ENCODE measurements at places on chromosomes 6 and 20. TPM values are rescaled to one million over a fixed set of nuclear protein-coding genes. Genes with fewer than 3 reads are reported as not detected.

GRCh38 chr20:47502271-47503239, 868 bp downstream of the NCOA3 start:
- DNase-seq, result peak; percentile 44

GRCh38 chr20:2280082-2280481, 15.7 kb upstream of the TGM3 start:
- no peak for DNase-seq

DNA sequence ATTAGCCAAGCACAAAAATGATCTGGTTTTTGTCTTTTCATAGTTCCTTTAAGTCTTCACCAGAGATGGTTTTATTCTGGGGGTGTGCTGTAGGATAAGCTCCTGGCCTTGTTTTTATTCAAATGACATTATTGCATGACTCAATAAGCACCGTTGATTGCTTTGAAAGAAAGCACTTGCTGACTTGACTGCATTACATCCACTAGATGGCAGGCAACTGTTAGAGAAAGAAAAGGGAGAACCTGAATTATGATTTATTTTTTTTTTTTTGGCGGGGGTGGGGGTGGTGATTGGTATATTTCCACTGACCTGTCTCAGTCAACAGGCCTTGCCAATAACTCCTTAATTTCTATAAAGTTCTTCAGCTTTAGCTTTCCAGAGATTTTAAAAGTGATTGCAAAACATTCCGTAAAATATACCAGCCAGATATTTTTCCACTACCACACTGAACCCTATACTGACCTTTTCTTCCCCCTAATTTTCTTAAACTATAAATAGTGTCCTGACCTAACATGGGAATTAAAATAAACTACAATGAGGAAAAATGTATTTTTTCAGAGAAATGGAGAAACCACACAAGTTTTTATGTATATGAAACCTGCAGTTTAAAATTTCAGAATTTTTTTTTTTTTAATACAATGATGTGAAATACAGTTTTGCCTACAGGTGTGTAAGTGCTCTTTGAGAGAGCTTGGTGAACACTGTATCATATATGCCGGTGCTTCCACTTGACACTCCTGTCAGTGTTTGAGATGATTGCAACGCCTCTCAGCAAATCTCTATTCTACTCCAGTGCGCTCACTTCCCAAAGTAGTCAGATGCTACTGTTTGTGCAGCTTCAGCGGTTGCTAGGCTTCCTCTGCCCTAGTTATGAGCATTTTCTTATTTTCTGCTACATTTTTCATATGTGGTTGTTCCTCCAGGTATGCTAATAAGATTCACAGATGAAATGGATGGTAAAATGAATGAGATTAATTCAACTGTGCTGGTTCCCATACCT, 274.3 kb downstream of the CD109 start:
- peak; percentile 80 for DNase-seq

GRCh38 chr6:109660526-109661320, 30.3 kb downstream of the AK9 start:
- no peak for DNase-seq

GRCh38 chr20:13554706-13555105, 84.0 kb downstream of the TASP1 start:
- DNase-seq, result no peak

Gene ZNF76
- total RNA-seq, result 18.1 TPM

- no peak for DNase-seq
These were observed 336.6 kb downstream of the PREX1 start for GRCh38 chr20:48490961-48491831.

- peak; percentile 71 for DNase-seq
These were observed 236.4 kb upstream of the ASCC3 start for GRCh38 chr6:101117393-101118135.

Gene SLC17A2
- not detected for total RNA-seq

DNA sequence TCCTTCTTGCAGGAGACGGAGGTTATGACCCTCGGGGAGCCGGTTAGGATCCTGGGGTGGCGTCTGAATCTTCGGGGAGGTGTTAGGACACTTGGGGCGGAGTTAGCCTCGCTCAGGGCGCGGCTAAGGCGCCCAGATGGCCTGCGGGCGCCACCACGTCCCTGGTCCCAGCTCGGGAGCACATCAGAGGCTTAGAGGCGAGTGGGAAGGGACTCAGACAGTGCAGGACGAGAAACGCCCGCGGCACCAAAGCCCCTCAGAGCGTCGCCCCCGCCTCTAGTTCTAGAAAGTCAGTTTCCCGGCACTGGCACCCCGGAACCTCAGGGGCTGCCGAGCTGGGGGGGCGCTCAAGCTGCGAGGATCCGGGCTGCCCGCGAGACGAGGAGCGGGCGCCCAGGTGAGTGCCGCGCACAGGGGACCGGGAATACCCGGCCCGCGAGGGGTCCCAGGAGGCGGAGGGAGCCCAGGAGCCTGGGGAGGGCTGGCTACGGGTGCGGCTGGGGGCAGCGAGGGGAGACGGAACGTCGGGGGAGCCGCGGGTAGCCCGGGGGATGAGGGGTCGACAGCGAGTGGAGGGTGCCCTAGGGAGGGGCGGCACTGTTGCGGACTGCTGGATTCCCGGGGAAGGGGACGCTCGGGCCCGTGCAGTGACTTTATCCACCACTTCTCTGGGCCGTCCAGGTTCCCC, at the start of gene HCK:
TSS of gene HCK (plus strand) at position 153 of the 688 bp plus-strand sequence.
- DNase-seq, result peak; percentile 79

Gene GPR63
- 19.6 TPM for total RNA-seq

DNA sequence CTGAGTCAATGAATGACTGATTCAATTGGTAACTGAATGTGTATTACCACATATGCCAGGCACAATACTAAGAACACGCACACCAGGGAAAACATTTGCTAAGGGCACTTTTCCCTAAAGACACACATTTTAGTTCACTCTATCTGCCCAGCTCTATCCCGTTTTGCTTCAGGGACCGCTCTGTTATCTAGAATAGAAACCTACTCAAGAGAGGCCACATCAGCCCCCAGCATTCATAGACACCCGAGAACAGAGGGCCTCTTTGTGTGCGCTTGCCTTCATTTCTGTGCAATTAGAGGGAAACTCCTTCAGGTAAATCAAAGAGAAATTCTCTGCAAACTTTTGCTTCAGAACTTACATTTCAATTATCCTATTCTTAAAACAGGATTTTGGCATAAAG, 50.3 kb downstream of the DZANK1 start:
- DNase-seq, result no peak

GRCh38 chr6:88599571-88599970, 363.8 kb downstream of the RNGTT start:
- DNase-seq, result peak; percentile 30

- no peak for DNase-seq
These were observed 411.8 kb downstream of the SYNE1 start for GRCh38 chr6:152225241-152225934.

Gene LST1
- total RNA-seq, result not detected

DNA sequence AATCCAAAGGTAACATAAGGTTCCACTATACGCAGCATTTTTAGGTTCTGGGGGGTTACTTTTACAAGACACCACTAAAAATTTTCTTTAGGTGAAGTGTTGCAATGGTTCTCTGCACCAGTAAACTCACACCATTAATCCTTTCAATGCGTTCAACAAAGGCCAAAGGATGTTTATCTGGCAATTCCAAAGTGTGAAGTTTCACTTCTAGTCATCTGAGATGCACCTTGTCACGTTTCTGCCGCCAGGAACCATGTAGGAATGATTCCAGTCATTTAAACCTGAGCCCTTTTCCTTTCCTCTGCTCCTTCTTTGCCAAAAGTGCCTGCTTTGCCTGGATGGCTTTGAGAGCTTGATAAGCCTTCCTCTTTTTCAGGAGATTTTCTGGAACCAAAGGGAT, 54.8 kb downstream of the CD164 start:
- no peak for DNase-seq

GRCh38 chr20:20317621-20318364, 50.1 kb upstream of the INSM1 start:
- no peak for DNase-seq

GRCh38 chr6:24683297-24684296, 16.7 kb downstream of the ACOT13 start:
- DNase-seq, result peak; percentile 74

Gene ACSS1
- 4.1 TPM for total RNA-seq

DNA sequence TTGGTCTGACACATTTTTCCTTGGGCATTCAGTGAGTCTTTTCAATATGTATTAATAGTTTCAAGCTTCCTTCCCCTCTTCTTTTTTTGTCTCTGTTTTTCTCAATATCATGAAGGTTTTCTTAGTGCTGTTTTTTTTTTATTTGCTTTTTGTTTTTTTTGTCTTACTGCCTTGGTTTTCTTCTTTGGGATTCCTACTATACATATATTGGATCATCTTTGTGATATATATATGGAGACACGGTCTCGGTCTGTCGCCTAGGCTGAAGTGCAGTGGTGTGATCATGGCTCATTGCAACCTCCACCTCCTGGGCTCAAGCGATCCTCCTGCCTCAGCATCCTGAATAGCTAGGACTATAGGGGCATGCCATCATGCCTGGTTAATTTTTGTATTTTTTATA, 43.8 kb downstream of the NCOA3 start:
- DNase-seq, result no peak

Gene CSE1L
- 326 TPM for total RNA-seq

Gene NMBR
- total RNA-seq, result not detected

DNA sequence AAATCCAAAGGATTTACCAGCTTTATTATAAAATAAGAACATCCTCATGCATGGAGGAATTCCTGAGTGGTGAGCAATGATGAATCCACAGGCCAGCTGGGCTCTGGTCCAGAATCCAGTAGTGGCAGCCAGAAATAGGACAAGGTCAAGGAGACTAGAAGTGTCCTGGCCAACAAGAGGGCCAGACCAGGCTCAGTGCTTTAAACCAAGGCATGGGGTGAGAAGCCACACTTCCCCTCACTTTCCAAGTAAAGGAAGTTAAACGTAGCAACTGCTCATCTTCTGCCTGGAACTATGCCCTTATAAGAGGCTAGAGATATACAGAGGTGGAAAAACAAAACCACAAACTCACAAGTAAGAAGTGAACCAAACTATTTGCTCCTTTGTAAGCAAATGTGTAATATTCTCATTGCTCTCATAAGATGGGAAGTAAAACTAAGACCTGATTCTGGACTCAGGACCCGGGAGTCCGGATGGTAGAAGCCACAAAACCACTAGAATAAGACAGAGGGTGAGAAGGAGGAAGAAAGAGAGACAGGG, 253.2 kb downstream of the UST start:
- no peak for DNase-seq

GRCh38 chr20:45972500-45973183, 639 bp upstream of the ZNF335 start:
- peak; percentile 96 for DNase-seq

Gene HLA-DQB1
- total RNA-seq, result 5.7 TPM

DNA sequence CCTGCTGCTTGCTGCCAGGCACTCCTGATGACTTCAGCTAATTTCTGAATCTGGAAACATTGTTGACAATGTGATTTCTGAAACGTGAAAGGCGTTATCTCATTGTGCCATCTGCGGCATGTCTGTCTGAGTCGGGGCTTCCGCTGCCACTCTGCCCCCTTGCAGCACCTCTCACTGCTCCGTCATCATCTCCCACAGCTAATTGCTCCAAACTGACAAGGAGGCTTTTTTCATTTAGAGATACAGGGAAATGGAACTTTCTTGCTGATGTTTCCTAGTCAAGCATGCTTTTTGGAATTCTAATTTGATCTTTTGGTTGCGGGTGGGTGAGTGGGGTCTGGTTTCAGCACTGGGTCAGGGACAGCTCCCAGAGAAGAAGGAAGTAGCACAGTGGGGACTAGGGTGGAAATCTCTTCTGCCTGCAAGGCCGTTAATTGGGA, 233.5 kb downstream of the DHX35 start:
- DNase-seq, result peak; percentile 34

Gene TRIM10
- total RNA-seq, result not detected

GRCh38 chr6:31087494-31088089, 24.8 kb downstream of the C6orf15 start:
- DNase-seq, result peak; percentile 97

Gene RBPJL
- total RNA-seq, result 1.4 TPM

Gene THEMIS
- not detected for total RNA-seq

- DNase-seq, result no peak
These were observed 166.8 kb downstream of the BCAS1 start for GRCh38 chr20:53903652-53903987.

GRCh38 chr6:25477006-25477590, 174.9 kb upstream of the SCGN start:
- DNase-seq, result peak; percentile 9

Gene DLK2
- 0.16 TPM for total RNA-seq

- DNase-seq, result no peak
These were observed 55.2 kb downstream of the KIF6 start for GRCh38 chr6:39669973-39670342.

GRCh38 chr20:18739751-18740166, 73.8 kb upstream of the SCP2D1 start:
- DNase-seq, result peak; percentile 50

Gene RHAG
- not detected for total RNA-seq

DNA sequence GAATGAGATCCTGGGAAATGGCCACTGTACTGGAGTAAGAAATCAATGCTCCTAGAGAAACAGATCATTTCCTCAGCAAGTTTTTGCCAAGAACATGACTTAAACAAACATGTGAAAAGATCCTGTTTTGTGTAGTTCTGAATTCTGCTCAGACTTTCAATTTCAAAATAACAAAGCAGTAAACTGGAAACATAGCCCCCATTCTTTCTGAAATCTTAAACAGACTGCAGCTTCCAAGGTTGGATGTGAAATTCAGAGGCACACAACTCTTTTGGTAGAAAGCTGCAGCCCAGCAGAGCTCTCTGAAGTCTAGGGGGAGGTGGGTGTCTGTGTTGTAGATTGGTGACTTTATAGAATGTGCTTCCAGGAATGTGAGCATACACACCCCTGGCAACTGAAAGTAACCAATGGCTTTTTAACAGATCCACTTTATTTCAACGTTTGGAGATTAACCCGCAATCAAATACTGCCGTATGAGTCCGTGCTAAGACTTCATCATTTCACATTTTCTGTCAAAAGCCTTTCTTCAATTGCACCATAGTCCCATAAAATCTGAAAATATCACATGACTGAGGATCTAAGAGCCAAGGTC, 86.4 kb downstream of the ATXN1 start:
- DNase-seq, result no peak

Gene OR12D2
- total RNA-seq, result not detected

- no peak for DNase-seq
These were observed 73.2 kb upstream of the HCRTR2 start for GRCh38 chr6:55101157-55101556.

GRCh38 chr6:131642565-131642964, 5.5 kb downstream of the ENPP3 start:
- DNase-seq, result no peak

- peak; percentile 69 for DNase-seq
These were observed 8.9 kb upstream of the TAAR5 start for GRCh38 chr6:132598473-132598872.

- no peak for DNase-seq
These were observed 55.1 kb upstream of the BACH2 start for GRCh38 chr6:90351696-90352095.

Data from GM23338 (cell line).